T-helper 2 cell (primary cell): ENCODE measurements at places on chromosomes 2 and 18.

DNA sequence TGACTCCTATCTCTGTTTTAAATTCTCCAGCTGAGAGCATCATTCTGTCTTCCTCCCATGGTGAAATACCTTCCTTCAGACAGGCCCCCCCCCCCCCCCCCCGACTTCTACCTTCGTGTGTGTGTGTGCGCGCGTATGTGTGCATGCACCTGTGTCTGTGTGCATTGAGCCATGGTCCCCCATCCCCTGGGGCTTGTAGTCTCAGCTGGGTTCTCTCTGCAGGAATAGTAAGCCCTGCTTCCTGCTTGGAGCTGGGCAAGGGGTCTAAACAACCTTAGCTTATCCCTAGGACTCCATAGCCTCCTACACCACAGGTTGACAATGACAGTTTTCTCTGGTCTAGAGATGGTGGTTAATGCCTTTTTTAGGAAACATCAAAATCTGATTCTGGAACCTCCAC, 427.5 kb upstream of the KLHL29 start:
- DNase-seq, result no peak

- no peak for DNase-seq
Measured at GRCh38 chr18:5868218-5868854, 27.0 kb downstream of the TMEM200C start.

DNA sequence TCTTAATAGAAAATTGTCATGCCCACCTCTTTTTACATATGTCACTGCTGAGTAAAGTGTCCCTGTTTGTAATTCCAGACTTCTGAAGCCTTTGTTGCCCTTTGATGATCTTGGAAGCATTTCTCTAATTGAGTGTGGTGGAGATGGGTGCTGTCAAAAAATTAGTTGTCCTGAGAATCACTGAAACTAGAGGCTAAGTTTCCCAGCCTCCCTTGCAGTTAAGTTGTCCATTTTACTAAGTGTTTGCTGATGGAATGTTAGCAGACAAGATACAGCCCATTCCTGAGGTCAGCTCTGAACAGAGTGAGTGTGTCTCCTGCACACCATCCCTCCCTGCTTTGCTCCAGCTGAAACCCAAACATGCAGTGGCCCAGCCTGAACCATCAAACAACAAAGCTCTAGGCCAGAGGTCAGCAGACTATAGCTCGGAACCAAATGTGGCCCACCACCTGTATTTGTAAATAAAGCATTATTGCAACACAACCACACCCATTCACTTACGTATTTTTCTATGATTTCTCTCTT, 28.1 kb upstream of the TMEM177 start:
- DNase-seq, result no peak

DNA sequence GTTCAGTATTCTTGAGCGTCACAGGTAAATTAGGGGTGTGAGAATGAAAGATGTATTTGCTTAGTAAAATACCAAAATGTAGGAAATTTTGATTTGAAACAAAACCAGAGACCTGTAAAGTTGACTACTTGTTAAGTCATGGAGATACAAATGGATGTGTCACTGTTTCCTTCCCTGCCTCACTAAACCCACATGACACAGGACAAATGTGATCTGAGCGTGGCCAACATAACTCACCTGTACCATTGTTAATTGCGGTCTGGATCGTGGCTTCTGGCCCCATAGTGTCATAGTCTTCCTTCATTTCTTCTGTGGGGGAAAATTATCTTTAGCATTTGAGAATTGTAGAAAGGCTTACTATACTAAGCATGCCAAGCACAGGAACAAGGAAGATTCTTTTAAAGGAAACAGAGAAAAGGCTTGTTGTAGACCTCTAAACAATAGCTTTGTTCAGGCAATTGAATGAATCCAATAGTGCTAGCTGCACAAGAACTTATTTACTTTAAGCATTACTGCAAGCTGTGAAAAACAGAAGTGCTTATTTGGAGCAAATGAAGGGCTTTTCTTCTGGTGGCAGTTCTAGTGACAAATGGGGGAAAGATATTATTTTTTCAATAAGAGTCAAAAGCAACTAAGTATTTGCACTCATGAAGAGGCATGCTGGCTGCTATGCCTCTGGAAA, 95.2 kb downstream of the ZEB2 start:
- DNase-seq, result no peak

- DNase-seq, result no peak
Measured at GRCh38 chr18:22180722-22181121, 11.3 kb downstream of the GATA6 start.

GRCh38 chr18:58927659-58928058, 63.0 kb downstream of the ZNF532 start:
- DNase-seq, result no peak

- no peak for DNase-seq
Measured at GRCh38 chr2:82055846-82056245, 1751.3 kb upstream of the LRRTM1 start.

- no peak for DNase-seq
Measured at GRCh38 chr2:25030702-25031101, 11.2 kb upstream of the EFR3B start.
